ENCODE measurements at places on chromosomes 11 and 22.

DNA sequence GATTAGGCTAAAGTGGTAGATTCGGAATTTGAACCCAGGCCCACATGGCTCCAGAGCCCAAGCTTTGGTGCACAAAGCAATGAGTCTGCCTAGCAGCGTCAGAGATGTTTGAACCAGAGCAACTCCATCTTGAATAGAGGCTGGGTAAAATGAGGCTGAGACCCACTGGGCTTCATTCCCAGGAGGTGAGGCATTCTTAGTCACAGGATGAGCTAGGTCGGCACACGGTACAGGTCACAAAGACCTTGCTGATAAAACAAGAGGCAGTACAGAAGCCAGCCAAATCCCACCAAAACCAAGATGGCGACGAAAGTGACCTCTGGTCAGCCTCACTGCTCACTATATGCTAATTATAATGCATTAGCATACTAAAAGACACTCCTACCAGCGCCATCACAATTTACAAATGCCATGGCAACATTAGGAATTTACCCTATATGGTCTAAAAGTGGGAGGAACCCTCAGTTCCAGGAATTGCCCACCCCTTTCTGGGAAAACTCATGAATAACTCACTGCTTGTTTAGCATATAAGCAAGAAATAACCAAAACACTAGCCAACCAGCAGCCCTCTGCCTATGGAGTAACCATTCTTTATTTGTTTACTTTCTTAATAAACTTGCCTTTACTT lies 40.3 kb upstream of the DAGLA start:
- DNase-seq: no peak

DNA sequence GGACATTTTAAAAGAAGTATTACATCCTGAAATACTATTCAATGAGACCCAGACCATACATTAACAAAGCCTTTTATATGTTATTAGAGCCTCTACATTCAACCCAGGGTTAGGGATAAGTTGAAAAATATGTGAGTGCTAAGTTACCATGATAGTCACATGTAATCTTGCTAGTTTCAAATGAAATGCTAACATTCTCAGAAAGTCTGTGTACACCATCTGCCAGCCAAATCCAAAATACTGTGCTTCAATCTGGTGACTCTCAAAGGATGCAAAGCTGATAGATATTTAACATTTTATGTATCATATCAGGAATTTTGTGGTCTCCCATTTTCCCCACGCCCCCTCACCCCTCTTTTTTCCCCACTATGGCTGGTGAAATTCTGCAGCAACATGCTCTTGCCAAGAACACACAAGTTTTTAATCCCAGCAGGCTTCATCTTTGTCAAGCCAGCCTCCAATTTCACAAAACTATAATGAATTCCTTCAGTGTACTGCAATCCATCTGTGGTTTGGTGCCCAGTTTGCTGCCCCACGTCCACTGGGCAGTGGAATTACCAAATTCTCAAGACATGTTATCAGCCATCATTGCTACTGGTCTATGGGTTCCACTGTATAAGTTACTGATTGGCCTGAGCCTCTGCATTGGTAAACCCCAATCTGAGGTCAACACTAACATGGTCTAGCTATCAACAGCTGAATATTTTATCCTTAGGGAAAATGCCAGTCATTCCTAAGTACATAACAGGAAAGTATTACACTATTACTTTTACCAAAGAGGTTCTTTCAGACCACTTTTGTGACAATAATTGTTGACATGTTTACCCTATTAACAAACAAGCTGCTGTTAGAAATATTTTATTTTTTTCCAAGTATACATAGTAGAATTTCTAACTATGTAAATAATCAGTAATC lies 1.5 kb upstream of the PICALM start:
- DNase-seq: no peak

DNA sequence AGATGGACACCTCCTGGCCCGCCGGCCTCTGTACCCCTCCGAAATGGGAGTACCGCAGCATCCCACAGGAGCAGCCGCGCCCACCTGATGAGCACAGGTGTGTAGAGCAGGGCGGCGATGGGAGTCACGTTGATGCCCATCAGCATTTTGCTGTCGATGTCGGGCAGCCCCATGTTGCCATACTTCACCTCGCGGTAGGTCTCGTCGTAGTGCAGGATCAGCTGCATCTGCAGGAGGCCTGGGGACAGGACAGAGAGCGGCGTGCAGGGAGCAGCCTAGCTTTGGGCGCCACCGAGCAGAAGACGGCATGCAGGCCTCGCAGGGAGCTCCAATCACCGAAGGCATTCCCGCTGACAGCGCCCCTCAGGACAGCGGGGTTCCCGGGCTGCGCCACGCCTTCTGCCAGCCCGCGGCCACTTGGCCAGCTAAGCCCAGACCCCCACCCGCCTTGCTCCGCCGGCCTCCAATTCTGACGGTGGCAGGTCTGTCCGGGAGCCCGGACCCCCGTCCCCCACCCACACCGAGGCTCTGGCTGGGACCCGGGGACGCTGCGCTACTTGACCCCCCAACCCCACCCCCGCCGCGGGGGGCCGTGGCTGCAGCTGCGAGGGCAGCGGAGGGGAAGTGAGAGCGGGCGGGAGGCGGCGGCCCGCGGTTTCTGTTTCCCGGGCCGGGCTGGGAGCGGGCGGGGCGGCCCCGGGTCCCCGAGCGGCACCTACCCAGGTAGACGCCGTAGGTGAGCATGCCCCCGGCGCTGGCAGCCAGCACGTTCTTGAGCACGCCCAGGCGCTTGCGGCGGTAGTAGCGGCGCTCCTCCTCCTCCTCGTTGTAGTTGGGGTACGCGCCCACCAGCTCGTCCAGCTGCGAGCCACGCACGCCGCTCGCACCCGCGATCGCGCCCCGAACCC lies 705 bp downstream of the UNC93B1 start:
- DNase-seq: no peak

DNA sequence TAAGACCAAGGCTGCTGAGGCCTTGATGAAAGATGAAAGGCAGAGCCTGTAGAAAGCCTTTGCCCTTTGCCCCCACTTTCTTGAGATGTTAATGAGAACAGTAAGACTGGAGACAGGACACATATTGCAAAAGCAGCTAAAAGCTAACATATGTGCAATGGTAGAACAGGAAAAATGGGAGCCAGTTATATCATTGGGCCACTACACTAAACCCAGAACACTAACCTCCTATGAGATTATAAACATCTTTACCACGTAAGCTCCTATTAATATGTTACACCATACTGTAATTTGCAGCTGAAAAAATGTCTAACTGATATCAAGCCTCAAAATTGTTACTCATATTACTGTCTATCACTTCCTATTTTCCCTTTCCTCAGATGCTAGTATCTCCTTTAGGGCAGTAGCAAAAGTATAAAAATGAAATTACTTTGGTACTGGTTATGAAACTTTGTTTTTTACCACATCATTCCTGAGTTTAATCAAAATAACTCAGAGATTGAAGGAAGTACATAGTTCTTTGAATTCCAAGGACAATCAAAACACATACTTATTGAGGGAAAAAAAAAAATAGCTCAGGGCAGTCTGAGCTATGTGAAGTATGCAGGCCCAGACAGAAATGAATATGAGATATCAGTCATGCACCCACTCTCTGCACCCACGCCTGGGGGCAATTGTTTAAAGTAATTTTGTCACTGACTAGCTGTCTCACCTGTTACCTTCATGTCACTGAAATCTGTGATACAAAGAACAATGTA lies 9.1 kb downstream of the HPS5 start:
- DNase-seq: no peak

DNA sequence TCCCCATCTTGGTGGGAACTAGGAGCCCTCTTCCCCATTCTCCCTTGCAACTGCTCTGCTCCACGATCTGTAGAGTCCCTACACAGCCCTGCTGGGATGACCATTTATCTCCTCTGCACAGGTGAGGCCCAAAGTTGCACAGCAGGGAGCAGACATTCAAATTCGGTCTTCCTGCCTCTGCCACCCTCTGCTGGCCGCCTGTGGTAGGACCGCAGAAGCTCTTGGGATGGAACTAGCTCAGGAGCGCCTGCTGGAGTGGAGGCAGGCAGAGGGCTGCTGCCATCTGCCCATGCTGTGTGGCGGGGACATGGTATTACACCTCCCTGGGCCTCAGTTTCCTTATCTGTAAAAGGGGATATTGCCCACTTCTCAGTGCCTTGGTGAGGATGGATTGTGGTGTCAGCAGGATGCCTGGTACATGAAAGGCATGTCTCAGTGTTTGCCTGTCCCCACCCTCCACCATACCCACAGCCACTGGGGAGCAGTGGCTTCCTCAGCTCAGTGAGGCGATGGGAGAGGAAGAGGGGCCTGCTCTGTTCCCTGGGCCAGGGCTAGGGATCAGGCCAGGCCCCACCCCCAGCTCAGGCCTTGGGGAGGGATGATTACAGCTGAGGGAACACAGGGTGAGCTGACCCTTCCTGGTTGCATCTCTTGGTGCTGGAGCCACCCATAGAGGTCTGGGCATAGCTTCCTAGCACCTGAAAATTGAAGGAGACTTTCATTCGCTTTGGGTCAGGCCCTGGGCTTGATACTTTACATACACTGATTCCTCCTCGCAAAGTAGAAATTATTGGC lies 11.3 kb upstream of the OMP start:
- peak; percentile 68 for DNase-seq

GRCh38 chr22:46017166-46017565 lies 40.2 kb upstream of the WNT7B start:
- no peak for DNase-seq

DNA sequence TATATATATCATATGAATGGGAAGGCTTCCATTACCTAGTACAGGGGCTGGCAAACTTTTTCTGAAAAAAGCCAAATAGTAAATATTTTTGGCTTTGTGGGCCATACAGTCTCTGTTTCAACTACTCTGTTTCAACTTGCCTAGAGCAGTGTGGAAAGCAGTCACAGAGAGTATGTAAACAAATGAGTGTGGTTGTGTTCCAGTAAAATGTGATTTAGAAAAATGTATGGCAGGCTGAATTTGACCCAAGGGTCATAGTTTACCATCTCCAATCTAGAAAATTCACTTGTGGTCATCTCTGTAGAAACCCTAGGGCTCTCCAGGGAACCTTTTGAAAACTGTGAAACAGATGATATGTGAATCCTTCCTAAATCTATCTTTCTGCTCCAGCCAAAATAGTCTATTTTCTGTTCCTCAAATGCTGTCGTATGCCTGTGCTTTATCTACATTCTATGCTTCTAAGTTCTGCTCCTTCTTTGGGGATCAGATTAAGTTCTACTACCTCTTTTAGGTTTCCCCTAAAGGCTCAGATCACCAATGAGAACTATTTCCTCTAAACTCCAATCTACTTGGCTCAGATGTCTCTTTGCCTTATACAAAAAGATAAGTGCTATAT lies 356.2 kb downstream of the METTL15 start:
- no peak for DNase-seq

- no peak for DNase-seq
These were observed 5.7 kb upstream of the C1QTNF6 start for GRCh38 chr22:37193629-37194191.

- peak; percentile 30 for DNase-seq
These were observed 89.1 kb downstream of the RPS6KA4 start for GRCh38 chr11:64447831-64448598.

DNA sequence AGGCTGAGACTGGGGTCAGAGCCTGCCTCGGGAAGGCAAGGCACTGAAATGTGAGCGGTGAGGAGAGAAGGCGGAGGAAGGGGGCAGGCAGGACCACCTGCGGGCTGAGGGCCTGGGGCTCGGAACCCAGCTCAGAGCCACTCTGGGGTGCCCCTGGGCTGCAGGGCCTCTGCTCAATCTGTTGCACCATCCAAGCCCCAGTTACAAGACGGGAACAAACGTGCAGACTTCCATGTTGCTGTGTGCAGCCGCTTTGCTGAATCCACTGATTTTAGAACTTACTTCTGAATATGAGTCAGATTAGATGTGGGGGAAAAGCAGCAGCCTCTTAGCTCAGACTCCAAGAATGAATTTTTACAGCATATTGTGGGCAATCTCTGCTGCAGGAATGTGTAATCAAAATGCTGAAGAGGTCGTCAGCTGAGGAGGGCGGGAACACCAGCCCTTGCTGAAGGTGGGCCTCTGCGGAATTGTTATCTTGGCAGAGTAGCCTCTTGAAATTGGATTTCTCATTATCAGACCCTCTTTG lies 21.6 kb downstream of the PARVG start:
- DNase-seq: no peak

GRCh38 chr11:11202885-11203284 lies 150.2 kb downstream of the CSNK2A3 start:
- DNase-seq: no peak

GRCh38 chr22:17928391-17928790 lies 96.0 kb downstream of the MICAL3 start:
- no peak for DNase-seq

GRCh38 chr11:85752890-85753581 lies 57.9 kb downstream of the SYTL2 start:
- DNase-seq: no peak

GRCh38 chr11:35810045-35810645 lies 133.7 kb upstream of the LDLRAD3 start:
- DNase-seq: no peak

- no peak for DNase-seq
These were observed 9.1 kb downstream of the CTSF start for GRCh38 chr11:66559142-66559865.

DNA sequence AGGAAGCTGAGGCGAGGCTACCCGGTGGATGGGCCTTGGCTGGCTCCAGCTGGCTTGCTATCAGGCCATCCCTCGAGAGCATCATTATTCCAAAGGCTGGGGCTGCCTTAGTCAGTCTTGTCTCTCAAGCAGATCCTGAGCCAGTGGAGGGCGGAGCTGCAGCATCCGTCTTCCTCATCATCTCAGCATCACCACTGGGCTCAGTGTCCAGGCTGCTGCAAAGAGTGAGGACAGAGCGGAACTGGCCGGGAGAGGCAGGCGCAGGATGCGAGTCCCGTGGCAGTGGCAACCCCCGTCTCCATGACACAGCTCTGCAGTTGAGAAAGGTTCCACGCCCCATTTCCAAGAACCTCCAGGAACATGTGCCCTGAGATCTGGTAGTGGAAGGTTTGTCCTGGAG lies 4.4 kb downstream of the TP53I11 start:
- no peak for DNase-seq

DNA sequence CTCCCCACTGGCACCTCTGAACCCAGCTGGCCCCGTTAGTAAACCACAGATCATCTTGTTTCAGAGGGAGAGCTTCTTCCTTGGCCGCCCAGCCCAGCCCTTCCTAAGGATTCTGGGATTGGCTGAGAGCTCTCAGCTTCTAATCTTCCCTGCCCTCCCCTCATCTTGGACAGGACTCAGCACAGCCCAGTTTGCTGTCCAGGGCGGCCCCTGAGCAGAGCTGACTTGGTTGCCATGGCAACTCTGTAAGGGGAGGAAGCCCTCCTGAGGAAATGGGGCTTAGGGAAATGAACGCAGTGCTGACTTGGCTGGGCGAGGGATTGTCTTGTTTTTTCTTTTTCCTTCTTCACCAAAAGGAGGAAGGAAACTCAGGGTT lies 4.6 kb downstream of the APOL4 start:
- DNase-seq: no peak

DNA sequence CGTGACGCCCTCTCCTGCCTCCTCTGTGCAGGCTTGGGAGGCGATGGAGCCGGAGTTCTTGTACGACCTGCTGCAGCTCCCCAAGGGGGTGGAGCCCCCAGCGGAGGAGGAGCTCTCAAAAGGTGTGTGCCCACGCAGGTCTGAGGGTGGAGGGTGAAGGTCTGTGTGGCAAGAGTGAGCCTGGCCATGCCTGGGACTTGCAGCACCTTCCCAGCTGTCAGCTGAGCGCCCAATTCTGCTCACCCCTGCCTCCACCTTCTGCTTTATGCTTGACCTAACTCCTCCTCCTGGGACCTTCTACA lies 2.5 kb downstream of the PARVG start:
- DNase-seq: no peak

Data from NCI-H1694 treated with DMSO at 0.1 percent for 48 hours (cell line).